ENCODE measurements at places on chromosomes 6 and 20.

GRCh38 chr6:168994956-168995355 lies 258.7 kb downstream of the THBS2 start:
- DNase-seq: no peak

- no peak for DNase-seq
Observed at GRCh38 chr6:19892260-19892659, 55.1 kb downstream of the ID4 start.

- peak; percentile 12 for DNase-seq
Observed at GRCh38 chr6:158439255-158439654, 120.6 kb upstream of the TMEM181 start.

- DNase-seq: no peak
Observed at GRCh38 chr6:157383471-157383870, 2.5 kb downstream of the ZDHHC14 start.

Data from Jurkat, Clone E6-1 (cell line).